Esophagus (tissue), 2 donors: ENCODE measurements at places on chromosomes 11 and 22. TPM values are rescaled to one million over a fixed set of nuclear protein-coding genes. Genes with fewer than 3 reads are reported as not detected.

Gene PUS3
- polyA plus RNA-seq: 6.8 TPM

Gene NEFH
- polyA plus RNA-seq: 0.16 TPM

Gene C11orf86
- not detected for polyA plus RNA-seq

Gene OR6M1
- not detected for polyA plus RNA-seq

Gene LMNTD2
- 6.9 TPM for polyA plus RNA-seq

Gene NUDT8
- polyA plus RNA-seq: 43.1 TPM

Gene SYT12
- 0.53 TPM for polyA plus RNA-seq

Gene RIMBP3C
- 0.02 TPM for polyA plus RNA-seq

Gene RAG1
- polyA plus RNA-seq: 0.29 TPM

Gene DCHS1
- 1.7 TPM for polyA plus RNA-seq

Gene NXPE4
- polyA plus RNA-seq: 0.01 TPM

Gene POU2AF3
- polyA plus RNA-seq: 3.8 TPM

Gene GP1BB
- 9.0 TPM for polyA plus RNA-seq

Gene MIOX
- polyA plus RNA-seq: not detected

Gene CYTH4
- polyA plus RNA-seq: 1.4 TPM

Gene CNGA4
- 0.06 TPM for polyA plus RNA-seq

Gene CASTOR1
- polyA plus RNA-seq: 29.7 TPM

Gene PDGFD
- 0.35 TPM for polyA plus RNA-seq

Gene TNNT3
- polyA plus RNA-seq: 7.1 TPM

Gene APOA5
- not detected for polyA plus RNA-seq

Gene PAX6
- polyA plus RNA-seq: 0.08 TPM

Gene FSHB
- polyA plus RNA-seq: not detected

Gene CDC45
- 12.1 TPM for polyA plus RNA-seq

Gene KDM4D
- polyA plus RNA-seq: 0.31 TPM

Gene MRGPRG
- not detected for polyA plus RNA-seq

Gene RASD2
- 0.64 TPM for polyA plus RNA-seq

Gene ACTN3
- polyA plus RNA-seq: 0.02 TPM

Gene FOXR1
- not detected for polyA plus RNA-seq

Gene P4HA3
- polyA plus RNA-seq: 0.04 TPM

Gene TRIM6
- polyA plus RNA-seq: 5.2 TPM

Gene FAM181B
- 0.51 TPM for polyA plus RNA-seq

Gene OR4C46
- polyA plus RNA-seq: not detected

Gene CAPN5
- polyA plus RNA-seq: 27.8 TPM

Gene PDE3B
- 1.2 TPM for polyA plus RNA-seq

Gene TRIM49B
- polyA plus RNA-seq: not detected

Gene CST6
- 66.5 TPM for polyA plus RNA-seq

Gene PLAAT5
- polyA plus RNA-seq: 0.36 TPM

Gene DENND5A
- 15.4 TPM for polyA plus RNA-seq

Gene SLC15A3
- polyA plus RNA-seq: 6.5 TPM

Gene MMP27
- polyA plus RNA-seq: 0.04 TPM

Gene DEUP1
- polyA plus RNA-seq: not detected

Gene ARHGEF17
- polyA plus RNA-seq: 11.8 TPM

Gene CCDC73
- 0.02 TPM for polyA plus RNA-seq

Gene TMPRSS6
- polyA plus RNA-seq: 0.05 TPM

Gene MED19
- polyA plus RNA-seq: 11.9 TPM
